Ascending aorta (tissue), 2 donors: ENCODE measurements at places on chromosomes 5 and 9. TPM values are rescaled to one million over a fixed set of nuclear protein-coding genes. Genes with fewer than 3 reads are reported as not detected.

GRCh38 chr9:75487856-75488718 is 399.8 kb downstream of the OSTF1 start:
- DNase-seq = no peak

DNA sequence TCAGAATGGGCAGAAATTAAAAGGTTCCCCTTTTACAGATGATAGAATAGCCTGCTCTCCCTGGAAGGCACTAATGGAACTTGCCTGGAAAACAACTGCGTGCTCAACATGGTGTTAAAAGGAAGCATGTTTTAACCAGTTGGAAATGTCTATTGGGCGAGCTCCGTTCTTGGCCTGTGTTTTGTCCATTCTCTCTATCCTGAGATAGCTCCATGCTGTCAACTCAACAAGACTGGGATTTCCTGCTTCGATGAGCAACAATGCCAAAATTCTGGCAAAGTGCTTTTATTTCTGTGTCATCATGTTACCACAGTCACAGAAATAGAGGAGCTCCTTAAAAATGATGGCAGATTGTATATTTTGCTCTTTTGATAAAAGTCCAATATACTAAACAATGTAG is 198.3 kb downstream of the PLK2 start:
- no peak for DNase-seq

DNA sequence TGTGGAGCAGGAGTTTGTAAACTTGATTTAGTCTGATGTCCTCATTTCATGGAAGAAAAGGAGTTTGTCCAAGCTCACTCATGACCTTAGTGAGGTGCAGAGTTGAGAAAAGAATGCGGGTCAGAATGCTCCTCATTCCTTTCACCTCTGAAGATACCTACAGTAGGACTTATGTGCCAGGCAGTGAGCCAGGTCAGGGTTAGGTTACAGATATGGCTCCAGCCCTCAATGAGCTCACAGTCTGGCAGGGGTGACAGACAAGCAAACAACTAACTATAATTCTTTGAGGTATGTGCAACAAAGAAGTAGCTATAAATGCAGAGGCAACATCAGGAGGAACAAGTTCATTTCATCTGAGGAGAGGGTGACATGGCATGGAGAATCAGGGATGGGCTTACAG is 102.5 kb downstream of the SPATA31D1 start:
- DNase-seq = no peak

DNA sequence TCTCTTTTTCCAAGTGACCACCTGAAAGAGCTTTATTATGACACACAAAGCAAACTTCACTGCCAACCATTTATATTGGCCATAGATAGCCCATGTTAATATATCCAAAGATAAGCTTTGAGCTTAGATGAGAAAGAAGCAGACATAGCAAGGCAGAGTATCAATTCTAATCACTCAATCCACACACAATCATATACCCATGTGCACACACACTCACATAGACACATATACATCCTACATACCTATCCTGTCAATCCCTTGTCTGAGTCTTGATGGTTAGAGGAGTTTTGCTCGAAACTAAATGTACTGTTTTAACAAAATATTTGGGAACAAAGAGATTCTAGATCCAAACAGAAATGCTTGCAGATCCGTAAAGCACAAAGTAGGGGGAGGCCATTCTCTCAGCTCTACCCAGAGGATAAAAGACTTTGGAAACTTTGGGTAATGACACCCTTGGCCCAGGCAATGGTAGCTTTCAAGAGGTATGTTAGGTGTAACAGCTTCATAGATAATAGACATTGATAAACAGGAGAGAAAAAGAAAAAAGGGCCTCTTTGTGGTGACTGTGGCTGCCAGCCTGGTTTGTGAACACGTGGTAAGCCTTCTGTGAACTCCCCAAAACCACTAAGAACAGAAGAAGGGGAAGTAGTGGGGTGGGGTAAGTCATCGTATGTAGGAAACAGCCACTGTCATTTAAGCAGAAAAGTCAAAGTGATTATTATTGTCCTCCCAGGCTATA is 121.6 kb downstream of the TLR4 start:
- no peak for DNase-seq

GRCh38 chr5:161614342-161614741 is 67.8 kb upstream of the GABRB2 start:
- DNase-seq = no peak

DNA sequence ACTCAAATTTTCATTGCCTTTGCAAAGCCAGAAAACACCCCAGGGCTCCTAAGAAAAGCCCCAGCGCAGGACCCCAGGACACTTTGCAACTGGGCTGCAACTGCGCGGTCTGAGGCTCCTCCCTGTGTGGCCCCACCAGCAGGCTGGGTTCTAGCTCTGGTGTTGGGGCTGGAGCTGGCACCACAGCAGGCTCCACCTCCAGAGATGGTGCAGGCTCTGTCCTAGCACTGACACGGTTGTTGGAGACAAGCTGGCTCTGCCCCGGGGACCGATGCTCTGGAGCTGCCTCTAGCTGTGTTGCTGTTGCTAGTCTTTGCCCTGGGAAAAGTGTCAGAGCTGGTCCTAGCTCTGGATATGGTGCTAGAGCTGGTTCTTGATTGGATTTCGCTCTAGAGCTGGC is 13.6 kb downstream of the LCN10 start:
- DNase-seq = no peak

- no peak for DNase-seq
Measured at GRCh38 chr9:83012922-83013838, 49.8 kb downstream of the RASEF start.

- DNase-seq = no peak
Measured at GRCh38 chr5:121024416-121025311, 560.6 kb downstream of the PRR16 start.

GRCh38 chr5:132013006-132013689 is 1.7 kb upstream of the ACSL6 start:
- DNase-seq = no peak

DNA sequence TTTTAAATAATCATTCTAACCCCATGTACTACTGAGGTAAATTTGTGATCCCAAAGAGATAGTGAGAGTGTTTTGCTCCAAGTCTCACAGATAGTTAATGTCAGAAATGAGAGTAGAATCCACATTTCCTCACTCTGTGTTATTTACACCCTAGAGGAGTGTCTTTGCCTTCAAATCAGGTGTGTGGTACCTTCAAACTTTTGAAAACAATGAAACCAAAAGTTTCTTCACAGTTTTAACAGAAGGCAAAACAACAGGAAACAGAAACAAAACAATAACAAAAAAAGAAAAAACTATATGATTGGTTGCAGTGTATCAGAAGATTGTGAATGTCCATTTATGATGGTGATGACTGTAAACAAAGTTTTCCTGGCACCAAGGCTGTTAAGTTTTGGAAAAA is 85.9 kb downstream of the ERBIN start:
- no peak for DNase-seq

DNA sequence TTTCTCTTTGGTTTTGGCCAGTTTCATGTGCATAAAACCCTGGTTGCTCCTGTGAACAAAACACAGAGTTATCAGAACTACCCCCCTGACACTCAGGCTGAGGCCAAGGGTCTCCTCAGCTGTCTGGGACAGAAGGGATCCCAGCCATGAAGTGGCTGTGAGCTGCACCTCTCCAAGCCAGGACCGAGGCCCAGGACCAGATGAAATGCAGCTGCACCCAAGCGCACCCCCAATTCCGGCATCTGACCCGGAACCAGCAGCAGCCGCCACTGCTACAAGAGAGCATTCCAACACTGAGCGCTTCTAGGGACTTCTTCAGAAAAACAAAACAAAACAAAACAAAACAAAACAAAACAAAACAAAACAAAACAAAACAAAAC is 16.0 kb upstream of the SLC25A51 start:
- DNase-seq = no peak

DNA sequence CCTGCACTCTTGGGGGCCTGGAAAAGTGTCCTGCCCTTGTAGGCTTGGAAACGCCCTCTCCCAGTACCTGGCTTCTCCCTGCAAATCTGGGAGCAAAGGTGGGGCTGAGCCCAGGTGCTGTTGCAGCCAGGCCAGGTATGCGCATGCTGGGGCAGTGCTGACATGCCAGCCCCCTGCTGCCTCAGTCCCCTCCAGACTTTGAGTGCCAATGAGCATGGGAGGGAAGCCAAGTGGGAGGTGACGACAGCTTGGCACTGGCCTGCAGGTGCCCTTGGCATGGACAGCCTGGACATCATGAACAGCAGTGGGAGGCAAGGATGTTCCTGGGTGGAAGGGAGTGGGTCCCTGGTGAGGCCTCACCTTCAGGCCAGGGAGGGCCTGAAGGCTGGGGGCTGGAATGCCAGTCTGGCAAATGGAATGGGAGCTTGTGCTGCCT is 1494.4 kb upstream of the NUDT12 start:
- DNase-seq = no peak

DNA sequence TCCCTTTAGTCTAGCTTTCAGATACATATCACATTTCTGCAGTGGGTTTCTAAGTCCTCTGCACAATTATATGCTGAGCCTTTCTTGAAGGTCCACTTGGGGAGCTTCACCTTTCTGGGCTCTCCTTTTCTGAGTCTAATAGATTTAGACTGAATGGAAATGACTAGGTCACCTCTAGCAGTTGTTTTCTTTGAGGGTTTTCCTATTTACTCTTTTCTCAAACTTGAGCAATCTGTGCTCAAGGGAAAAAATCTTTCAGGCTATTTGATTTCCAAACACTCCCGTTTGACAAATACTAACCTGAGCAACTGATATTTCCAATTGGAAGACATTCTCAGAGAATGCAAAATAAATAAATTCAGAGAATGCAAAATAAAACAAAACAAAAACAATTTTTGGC is 39.0 kb downstream of the ISOC1 start:
- DNase-seq = no peak

DNA sequence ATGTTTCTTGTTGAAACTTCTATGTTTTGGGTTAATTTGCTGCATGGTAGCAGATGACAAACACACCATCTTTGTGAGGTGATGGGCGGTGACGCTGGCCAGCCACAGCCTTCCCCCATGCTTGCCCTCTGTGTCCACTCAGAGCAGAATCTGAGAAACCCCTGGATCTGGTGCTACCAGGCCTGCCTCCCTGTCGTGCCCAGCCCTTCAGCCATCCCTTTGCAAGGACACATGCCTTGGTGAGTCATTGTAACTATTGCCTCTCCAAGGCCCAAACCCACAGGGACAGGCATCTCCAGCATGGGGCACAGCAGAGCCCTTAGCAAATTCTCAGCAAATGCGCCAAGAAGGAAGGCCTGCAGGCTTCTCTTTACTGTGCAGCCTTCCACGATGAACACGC is 48.1 kb upstream of the FCN1 start:
- peak; percentile 35 for DNase-seq

Gene MAMDC4
- 5.0 TPM for total RNA-seq

Gene ADAMTS13
- 3.5 TPM for total RNA-seq
